ENCODE measurements at places on chromosomes 1 and 21.

- DNase-seq: no peak
Observed at GRCh38 chr1:27445177-27445936, 44.6 kb downstream of the WASF2 start.

DNA sequence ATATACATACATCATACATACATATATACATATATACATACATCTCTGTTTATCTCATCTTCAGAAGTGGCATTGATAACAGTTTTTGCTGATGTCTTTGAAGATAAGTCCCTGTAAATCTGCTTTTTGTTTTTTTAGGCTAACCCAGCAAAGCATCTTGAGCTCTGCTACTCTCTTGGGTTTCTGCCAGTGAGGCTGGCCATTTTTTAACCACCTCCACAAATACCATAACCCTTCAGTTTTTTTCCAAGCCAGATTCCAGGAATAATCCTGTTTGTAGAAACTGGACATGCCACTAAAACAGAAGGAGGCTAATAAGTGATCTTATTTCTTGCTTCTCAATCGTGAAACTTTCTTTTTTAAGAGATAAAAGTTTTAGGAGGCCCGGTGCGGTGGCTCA lies 21.6 kb downstream of the SDHC start:
- DNase-seq: no peak

DNA sequence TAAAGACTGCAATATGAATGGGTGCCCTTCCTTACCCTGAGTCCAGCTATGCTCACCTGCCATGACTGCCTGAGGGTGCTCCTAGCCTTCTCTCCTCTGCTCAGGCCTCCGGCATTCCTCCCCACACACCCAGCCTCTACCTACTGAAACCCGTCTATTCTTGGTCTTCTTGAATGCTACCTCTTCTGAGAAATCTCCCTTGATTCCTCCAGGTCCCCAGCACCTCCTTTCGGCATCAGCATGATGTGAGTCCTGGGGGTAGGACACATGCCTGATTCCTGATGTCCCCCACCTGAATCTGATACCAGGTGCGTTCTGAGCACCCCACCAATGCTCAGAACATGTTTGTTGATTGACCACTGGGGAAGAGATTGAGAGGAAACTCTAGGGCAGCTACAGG lies 8.6 kb downstream of the LDLRAD1 start:
- DNase-seq: no peak

GRCh38 chr1:180646093-180646492 lies 14.3 kb downstream of the XPR1 start:
- no peak for DNase-seq

DNA sequence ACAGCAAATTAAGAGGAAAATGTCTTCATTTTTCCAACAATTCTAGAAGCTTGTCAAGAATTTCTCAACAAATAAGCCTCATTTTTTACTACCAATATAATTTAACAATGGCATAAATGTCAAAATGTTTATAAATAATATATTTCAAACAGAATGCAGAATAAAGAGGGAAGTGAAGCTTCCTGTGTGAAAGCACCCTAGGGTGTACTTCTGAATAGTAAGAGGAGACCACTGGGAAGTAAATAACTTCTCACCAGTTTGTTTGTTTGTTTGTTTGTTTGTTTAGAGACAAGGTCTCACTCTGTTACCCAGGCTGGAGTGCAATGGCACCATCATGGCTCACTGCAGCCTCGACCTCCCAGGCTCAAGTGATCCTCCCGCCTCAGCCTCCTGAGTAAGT lies 244.3 kb downstream of the SLC45A1 start:
- no peak for DNase-seq

GRCh38 chr1:45619149-45619921 lies 4.5 kb downstream of the CCDC17 start:
- DNase-seq: no peak

Measured in stimulated activated CD8-positive, alpha-beta memory T cell treated with anti-CD3 and anti-CD28 coated beads, Interleukin-4, amount 100 ng/mL, for 1 hour (primary cell).